Upper lobe of left lung (tissue), 6 donors: ENCODE measurements at places on chromosomes 5 and 9.

GRCh38 chr5:174614500-174615135 lies 109.8 kb upstream of the MSX2 start:
- no peak for DNase-seq

DNA sequence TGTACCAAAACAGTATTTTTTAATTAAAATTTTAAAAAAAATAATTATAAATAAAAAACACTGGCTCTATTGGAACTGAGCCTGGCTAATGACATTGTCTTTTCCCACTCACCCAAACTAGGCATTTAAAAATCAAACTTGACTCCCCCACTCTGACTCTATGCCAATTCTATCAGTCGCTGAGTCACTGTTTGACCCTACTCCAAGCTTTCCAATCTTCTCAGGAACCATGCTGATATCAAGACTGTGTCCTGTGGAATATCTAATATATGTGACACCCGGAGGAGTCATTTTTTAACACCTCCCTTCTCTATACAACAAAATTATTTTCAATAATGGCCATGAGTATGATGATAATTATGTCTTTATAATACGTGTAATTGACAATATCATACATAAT lies 171.6 kb upstream of the RASEF start:
- DNase-seq = no peak

DNA sequence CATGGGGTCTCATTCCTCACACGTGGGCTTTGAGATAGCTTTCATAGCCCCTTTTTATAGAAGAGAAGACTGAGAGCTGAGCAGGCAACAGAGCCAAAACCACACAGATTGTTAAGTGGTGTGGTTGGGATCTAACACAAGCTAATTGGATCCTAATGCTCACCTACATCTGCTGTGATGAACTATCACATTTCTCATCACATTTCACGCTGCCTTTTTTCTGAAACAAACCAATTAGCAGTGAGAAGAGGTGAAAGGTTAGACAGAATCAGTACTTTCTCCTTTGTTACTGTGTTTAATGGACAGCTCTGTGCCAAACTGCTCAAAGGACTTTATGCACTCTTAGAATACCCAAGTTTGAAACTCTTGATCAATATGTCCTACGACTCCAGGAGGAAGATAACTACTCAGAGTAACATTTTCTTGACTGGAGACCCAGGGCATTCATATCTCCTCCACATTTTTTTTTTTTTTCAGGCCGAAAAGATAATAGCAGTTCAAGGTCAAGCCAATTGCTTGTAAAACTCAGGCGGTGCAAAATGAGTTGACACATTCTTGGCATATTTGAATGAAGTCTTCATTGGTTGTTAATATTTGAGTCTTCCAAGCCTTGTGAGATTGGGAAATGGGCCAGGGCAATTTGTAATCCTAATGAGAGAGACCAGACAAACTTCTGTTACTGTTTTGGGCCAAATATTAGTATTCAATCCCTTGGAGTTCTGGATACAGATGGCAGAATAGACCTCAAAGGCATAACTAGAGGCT lies 138.4 kb downstream of the KCTD16 start:
- DNase-seq = no peak

DNA sequence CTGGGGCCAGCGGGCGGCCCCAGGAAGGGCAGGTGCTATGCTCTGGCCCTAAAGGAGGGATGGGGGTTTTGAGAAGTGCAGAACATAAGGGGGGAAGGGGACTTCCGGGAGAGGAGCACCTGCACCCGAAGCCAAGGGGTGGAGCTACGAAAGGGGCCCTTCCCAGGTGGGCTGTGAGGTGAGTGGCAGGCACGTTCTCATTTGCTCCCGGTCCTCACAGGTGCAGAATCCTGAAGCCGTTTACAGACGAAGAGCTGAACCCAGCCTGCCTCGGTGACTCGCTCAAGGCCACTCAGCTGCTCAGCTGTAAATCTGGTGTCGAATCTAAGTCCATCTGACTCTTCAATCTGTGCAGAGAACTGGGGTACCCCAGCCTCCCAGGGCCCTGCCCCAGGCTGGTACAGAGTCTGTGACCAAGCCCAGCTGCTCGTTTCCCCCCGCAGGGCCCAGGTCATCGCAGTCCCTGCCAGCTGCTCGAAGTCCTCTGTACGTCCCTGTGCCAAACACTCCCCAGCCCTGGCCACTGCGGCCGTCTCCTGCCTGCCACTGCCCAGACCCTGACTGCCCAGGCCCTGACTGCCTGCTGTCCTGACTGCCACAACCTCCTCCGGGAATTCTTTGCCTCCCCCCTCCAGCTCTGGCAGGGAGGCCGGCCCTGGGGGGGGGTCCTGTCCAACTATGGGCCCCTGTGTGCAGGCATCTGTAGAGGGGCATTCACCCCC lies 53.8 kb upstream of the RXRA start:
- DNase-seq = no peak

DNA sequence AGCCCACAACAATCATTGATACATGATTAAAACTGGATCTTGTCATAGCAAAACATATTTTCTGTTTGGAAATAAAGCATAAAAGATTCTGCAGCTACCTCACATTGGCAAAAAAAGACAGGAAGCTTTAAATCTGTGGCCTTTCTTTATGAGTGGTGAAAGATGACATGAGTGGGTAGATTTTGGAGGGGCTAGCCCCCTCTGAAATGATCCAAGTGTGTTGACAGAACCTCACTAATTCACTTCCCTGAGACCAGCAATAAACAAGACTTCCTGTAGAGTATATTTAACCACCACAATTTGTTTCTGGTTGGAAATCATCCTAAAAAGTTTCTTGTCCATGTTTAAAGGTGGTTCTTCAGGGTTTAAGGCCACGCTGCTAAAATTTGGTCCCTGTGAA lies 530.8 kb downstream of the SPATA31D1 start:
- DNase-seq = no peak

GRCh38 chr5:131682826-131683225 lies 47.8 kb upstream of the RAPGEF6 start:
- DNase-seq = no peak
